T-helper 17 cell (primary cell): ENCODE measurements at places on chromosomes 5 and 9.

- no peak for DNase-seq
These were observed 21.2 kb upstream of the PCSK5 start for GRCh38 chr9:75869236-75869635.

DNA sequence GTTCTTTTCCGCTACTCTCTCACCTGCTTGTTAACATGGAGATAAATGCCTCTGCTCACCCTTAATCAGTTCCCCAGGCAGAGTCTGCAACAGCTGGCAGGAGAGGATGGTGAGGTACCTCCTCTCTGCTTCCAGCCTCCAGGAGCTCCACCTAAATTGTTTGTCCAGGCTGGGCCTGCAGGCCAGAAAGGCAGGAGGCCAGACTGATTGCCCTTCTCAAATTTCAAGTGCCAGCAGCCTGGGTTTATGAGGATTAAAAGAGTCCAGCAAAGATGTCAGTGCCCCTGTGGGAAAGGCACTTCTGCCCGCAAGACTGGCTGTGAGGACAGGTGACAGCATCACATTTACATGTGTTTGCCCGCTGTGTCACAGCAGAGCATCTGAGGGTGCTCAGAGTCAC lies 19.8 kb downstream of the CORO2A start:
- DNase-seq, result no peak

DNA sequence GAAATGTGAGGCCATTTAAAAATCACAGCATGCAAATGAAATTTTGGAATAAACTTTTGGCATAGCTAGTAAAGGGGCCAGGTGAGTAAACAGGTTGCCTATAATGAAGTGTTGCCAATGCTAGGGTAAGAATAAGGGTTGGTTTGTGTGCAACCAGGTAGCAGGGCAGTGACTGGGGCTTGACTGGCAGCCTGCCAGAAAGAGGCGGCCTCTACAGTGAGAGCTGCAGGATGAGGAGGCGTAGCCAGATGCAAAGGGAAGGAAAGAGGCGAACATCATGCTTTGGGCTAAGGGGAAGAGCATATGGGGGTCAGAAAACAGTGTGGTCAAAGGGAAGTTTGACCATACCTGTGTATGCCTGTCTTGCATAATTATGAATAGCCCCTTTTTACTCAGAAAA lies 70.6 kb downstream of the MAST4 start:
- no peak for DNase-seq

GRCh38 chr5:175098301-175098700 lies 345.7 kb downstream of the DRD1 start:
- no peak for DNase-seq

- no peak for DNase-seq
These were observed 10.3 kb downstream of the CNOT8 start for GRCh38 chr5:154868702-154869101.

GRCh38 chr5:106521701-106522100 lies 1149.0 kb downstream of the EFNA5 start:
- no peak for DNase-seq

- DNase-seq, result no peak
These were observed 58.7 kb upstream of the CTSL start for GRCh38 chr9:87667164-87667738.

DNA sequence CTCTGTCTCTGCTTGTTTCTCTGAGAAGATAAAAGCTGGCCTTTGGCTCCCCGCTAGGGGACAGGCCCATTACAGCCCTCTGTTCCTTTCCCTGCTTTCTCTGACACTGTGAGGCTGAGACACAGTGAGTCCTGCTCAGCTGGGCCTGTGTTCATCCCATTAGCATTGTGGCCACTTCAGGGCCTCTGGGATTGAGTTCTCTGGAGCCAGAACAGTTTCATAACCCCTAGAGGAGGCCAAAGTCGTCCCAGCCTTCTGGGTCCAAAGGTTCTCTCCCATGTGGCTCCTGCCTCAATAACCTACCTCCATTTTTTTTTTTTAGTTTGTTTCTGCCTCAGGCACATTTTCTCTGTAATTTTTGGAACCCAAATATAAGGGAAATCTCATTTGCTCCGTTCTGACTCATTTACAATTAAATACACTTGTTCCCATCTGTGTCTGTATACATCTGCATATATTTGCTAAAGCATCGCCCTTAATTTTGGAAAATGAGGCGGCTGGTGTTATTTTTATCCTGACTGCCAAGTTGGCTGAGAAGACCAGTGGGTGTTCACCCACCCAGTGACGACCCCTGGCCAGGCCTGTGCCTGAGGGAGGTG lies 27.3 kb upstream of the CTNNA1 start:
- DNase-seq, result no peak

GRCh38 chr5:2557435-2557834 lies 194.0 kb downstream of the IRX2 start:
- DNase-seq, result no peak

- DNase-seq, result no peak
These were observed 72.5 kb downstream of the AMBP start for GRCh38 chr9:114005371-114006154.

- no peak for DNase-seq
These were observed 150.1 kb downstream of the KDM4C start for GRCh38 chr9:6907772-6908381.

- DNase-seq, result no peak
These were observed 31.2 kb downstream of the PHAX start for GRCh38 chr5:126631920-126632319.

GRCh38 chr9:7854763-7855162 lies 55.2 kb upstream of the DMAC1 start:
- DNase-seq, result no peak
